ENCODE measurements at places on chromosomes 6 and 20.

- DNase-seq = no peak
These were observed 4.4 kb downstream of the PCIF1 start for GRCh38 chr20:45938727-45939438.

DNA sequence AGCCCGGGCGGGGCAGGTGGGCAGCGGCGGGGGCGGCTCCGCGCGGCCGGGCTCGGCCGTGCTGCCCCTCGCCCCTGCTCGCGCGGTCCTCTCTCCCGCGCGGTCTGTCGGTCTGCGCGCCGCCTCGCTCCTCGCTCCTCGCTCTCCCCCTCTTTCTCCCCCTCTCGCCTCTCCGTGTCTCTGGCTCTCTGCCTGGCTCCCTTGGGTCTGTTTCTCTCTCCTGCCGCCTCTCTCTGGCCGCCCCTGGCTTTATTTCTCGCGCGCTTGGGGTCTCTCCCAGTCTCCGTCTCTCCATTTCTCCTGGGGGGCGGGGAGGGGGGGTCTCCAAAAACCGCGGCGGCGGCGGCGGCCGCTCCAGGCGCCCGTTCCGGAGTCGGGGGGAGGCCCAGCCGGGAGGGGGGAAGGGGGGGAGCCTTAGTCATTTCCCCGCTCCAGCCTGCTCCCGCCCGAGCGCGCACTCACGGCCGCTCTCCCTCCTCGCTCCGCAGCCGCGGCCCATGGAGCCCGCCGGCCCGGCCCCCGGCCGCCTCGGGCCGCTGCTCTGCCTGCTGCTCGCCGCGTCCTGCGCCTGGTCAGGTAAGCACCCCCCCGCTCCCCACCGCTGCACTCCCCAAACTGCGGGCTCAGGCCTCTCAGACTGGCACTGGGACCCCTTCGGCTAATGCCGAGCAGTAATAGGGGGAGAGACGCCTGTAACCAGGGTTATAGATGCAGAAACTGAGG, at the start of gene SIRPA:
SIRPA (plus strand) TSS at position 457 of the 723 bp plus-strand sequence; CDS start at position 498, 41 bp downstream.
- DNase-seq = no peak

DNA sequence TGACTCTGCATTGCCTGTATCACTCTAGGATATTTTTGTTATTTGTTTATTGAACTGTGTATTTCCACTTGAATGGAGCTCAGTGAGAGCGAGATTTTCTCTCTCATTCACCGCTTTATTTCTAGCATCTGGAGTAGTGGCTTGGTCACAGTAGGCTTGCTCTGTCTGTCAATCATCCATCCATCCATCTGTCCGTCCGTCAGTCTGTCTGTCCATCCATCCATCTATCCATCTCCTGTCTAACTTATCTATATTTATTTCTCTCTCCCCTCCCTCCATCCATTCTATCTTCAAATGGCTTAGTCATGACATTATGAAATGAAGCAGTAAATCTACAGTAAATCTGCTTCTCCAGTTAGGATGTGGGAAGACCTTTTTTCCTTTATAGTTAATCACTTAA, 94.6 kb downstream of the TIAM2 start:
- DNase-seq = no peak

DNA sequence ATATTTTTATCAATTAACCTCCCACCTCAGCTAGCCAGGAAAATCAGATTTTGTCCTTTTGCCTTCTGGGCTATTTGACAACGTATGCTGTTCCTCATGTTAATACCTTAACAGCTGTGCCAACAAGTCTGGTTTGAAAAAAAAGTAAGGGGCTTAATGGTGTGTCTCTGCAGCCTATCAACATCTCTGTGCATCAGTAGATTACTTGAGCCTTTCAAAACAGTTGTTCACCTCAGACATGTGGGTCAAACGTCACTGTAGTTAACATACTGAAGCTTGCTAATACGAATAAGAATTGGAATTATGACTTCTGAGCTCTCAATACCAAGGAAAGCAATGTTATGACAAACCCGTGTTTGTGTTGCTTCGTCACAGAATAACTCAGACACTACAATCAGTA, 23.0 kb downstream of the CEP57L1 start:
- no peak for DNase-seq

GRCh38 chr20:40326784-40327183, 362.3 kb downstream of the MAFB start:
- no peak for DNase-seq

- no peak for DNase-seq
These were observed 187.8 kb downstream of the SASH1 start for GRCh38 chr6:148530394-148530953.

DNA sequence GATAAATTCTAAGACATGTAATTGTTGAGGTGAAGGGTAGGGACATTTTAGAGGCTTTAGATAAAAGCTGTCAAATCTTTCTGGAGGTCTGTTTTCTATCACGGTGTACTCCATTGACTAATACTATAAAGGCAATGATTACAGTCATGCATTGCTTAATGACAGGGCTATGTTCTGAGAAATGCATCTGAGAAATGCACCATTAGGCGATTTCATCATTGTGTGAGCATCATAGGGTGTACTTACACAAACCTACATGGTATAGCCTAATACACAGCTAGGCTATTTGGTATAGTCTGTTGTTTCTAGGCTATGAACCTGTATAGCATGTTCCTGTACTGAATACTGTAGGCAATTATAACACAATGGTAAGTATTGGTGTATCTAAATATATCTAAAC, 71.3 kb upstream of the FYN start:
- no peak for DNase-seq

Measured in stimulated activated CD8-positive, alpha-beta memory T cell treated with anti-CD3 and anti-CD28 coated beads, Interleukin-7, amount 100 ng/mL, for 24 hours (primary cell).